ENCODE measurements at places on chromosomes 5 and 9.

DNA sequence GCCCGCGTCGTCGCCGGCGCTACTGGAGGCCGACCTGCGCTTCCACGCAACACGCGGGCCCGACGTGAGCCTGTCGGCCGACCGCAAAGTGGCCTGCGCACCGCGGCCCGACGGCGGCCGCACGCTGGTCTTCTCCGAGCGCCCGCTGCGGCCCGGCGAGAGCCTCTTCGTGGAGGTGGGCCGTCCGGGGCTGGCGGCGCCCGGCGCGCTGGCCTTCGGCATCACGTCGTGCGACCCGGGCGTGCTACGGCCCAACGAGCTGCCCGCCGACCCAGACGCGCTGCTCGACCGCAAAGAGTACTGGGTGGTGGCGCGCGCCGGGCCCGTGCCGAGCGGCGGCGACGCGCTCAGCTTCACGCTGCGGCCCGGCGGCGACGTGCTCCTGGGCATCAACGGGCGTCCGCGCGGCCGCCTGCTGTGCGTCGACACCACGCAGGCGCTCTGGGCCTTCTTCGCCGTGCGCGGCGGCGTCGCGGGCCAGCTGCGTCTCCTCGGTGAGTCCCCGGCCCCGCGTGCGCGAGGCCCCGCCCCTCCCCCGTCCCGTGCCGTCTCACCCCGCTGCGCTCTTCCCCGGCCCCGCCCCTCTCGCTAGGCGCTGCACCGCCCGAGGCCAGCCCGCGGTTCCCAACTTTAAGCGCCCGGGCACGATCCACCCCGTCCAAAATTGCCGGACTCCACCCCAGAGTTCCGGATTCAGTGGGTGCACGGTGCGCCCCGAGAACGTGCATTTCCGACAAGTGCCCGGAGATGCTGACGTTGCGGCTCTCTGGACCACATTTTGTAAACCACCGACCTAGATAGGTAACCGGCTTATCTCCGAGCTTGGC lies 42.8 kb downstream of the NEURL1B start:
- no peak for DNase-seq

- no peak for DNase-seq
Observed at GRCh38 chr9:87494970-87495471, 2.6 kb upstream of the DAPK1 start.

DNA sequence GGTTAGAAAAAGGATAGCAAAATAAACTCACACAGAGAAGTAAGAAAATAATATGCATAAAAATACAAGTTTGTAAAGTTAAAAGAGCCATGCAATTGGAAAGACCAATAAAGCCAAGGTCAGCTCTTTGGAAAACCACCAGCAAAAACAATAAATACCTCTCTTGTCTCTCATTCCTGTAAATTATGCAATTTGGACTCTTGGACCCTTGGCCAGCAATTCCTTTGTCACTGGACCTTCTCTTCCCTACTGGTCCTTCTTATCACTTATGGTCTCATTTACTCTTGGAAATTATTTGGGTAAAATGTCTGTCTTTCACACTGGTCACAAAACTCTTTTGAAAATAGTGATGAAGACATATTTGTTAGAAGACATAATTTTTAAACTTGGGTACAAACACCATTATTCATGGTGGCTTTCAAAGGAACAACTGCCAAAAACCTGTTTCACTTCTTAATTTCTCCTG lies 379.5 kb downstream of the TMEM232 start:
- DNase-seq: no peak

DNA sequence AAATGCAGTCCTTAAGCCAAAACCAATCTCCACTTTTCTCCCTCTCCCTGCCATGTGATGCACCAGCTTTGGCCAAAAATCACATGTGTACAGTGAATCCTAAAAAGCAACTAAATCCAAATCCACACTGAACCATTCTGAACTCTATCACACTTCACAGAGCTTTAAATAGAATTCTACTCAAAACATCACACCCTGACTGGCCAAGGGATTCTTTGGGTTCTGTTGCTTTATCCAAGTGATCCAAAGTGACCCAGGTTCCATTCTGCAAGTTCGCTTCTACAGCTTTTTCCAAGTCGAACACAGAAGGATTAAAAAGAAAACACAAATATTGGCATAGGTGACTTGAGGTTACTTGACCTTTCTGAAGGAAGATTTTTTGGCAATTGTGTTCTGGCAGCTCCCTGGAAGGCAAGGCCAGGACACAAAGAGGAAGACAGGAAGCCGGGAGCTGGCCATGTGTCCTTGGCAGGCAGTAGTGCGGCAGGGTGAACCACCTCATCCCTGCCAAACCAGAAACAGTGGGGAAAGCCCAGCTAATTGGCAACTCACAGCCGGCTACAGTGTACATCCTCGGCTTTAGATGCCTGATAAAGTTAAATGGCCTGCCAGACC lies 115.0 kb downstream of the NFIB start:
- no peak for DNase-seq

DNA sequence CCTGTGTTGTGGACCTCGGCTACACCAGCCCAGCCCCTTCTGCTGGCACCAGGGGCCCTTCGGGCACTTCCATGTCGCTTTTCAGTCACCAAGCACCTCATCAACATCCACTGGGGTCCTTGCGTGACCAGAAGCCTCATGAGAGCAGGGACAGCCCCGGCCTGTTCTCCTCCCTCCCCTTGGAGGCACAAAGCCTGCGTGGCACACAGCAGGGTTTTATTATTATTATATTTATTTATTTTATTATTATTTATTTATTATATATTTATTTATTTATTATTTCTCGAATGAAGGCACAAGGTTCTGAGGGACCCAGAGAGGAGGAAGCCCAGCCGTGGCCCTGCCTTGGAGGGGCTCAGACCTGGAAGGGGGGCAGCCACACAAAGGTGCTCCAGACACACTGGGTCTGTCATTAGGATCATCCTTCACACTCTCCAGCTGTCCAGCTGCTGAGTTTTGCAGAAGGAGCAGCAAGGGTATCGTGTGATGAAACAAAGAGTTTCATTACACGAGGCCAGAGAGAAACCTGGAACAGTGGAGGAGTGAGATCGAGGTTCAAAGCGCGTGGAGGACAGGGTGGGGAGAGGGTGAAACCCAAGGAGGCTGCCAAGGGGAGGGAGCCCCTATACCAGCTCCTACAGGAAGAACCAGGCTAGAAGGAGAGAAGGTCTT lies 5.2 kb downstream of the VAV2 start:
- peak; percentile 50 for DNase-seq

- DNase-seq: no peak
Observed at GRCh38 chr9:113934167-113934828, 58.2 kb downstream of the ZNF618 start.

- no peak for DNase-seq
Observed at GRCh38 chr9:107613321-107613720, 123.8 kb upstream of the KLF4 start.

- no peak for DNase-seq
Observed at GRCh38 chr5:82624062-82624461, 345.9 kb upstream of the RPS23 start.

GRCh38 chr9:114003758-114004157 lies 74.3 kb downstream of the AMBP start:
- DNase-seq: no peak

- no peak for DNase-seq
Observed at GRCh38 chr5:157471709-157472108, 11.7 kb downstream of the NIPAL4 start.

DNA sequence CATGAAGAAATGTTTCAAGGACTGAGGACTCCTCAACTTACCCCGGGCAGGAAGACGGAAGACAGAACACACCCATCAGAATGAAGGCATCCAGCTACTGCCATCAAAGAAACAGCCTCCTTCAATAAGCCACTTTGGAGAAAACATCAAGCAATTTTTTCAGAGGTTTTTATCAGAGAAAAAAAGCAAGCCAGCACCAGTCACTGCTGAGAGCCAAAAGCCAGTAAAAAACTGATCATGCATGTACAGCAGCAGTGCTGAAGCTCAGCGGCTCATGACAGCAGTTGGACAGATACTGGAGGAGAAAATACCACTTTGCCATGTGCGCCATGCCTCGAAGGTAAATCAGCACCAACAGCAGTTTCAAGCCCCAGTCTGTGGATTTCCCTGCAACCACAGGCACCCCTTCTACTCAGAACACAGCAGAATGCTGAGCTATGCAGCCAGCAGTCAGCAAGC lies 10.1 kb upstream of the ZNF484 start:
- DNase-seq: no peak

DNA sequence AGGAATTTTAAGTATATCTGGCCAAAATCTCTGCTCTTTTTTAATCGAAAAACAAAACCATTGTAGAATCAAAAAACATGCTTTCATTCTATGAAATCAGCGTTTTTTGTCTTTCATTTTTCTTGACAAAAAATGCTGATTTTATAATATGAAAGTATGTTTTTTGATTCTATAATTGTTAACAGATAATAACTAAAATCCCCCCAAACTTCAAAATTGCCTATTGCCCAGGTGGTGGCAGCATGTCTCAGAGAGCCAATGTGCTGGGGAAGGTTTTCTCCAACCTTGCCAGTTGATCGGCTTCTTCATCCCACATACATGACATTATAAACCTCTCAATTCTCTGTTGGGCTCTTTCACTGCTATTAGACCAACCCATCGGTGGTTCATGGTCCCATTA lies 5.1 kb upstream of the SMIM15 start:
- no peak for DNase-seq

GRCh38 chr9:88973281-88974045 lies 17.8 kb upstream of the S1PR3 start:
- no peak for DNase-seq

DNA sequence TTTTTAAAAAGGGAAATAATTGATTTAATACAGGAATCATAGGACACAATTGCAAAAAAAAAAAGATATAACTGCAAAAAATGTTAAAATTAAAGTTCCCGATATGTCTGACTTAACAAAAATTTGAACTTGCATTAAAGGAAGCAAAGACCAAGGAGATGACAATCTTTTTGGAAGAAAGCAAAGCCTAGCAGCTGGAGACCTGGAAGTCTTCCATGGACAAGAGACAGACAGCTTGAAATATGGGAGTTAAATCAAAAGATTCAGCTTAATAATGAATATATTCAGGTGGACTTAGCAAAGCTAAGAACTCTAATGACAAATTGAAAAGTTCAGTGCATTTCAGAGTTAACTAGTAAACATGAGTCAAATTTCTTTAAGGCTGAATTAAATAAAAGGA lies 568.7 kb upstream of the RGMB start:
- DNase-seq: no peak

DNA sequence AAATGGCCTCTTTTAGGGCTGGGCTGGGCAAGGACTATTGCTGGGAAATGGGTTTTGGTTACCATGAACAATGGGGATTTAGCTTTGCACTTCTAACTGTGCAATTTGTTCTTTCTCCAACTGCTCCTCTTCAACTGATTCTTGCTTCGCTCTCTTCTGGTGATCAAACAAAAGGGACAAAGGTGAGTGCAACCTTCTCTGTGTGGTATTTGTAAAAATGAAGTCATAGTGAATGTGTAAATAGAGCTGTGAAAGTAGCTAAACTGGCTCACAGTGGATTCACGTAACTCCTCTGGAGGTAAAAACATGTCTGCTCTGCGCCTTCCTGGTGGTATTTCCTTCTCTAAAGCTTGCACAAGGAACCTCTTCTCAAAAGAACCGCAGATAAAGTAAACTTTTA lies 20.9 kb upstream of the SPINK14 start:
- DNase-seq: no peak

DNA sequence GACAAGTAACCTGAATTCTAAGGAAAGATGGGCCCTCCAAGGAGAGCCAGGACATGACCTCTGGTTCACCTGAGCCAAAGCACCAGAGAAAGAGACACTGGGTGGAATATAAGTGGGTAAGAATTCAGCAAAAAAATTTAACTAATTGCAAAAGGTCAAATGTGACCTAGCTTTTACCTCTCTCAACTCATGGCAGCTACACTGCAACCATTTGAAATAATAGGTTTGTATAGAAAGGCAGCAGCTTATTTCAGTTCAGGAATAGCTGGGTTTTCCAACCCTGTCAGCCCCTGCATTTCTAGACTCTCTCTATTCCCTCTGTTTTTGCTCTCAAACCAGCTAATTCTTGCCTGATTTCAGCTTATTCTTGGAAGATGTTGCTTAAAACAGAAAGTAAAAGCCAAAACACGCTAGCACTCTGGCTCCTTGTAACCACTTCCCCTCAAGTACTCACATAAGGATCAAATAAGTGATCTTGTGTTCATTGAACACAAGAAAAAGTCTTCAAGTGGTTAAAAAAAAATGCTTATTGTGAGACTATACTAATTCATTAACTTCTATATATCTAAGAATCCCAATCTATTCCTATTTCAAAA lies 101.1 kb upstream of the NR4A3 start:
- DNase-seq: no peak

- DNase-seq: no peak
Observed at GRCh38 chr9:133423216-133423615, 1.0 kb downstream of the ADAMTS13 start.

DNA sequence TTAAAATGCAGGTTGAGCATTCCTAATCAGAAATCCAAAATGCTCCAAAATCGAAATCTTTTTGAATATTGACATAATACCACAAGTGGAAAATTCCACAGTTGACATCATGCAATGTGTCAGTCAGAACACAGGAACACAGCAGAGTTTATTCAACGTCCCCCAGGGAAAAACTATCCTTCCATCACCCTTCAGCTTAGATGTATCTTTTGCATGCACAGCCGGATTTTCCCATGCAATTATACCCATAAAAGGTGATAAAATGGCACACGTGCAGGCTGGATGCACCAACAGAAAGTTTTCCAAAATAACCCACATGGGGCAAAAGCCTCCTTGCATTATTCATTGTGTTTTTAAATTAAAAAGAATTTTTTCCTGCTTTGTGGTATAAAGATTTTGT lies 71.2 kb downstream of the RAB24 start:
- DNase-seq: no peak

- DNase-seq: no peak
Observed at GRCh38 chr5:13659391-13659790, 285.1 kb downstream of the DNAH5 start.

DNA sequence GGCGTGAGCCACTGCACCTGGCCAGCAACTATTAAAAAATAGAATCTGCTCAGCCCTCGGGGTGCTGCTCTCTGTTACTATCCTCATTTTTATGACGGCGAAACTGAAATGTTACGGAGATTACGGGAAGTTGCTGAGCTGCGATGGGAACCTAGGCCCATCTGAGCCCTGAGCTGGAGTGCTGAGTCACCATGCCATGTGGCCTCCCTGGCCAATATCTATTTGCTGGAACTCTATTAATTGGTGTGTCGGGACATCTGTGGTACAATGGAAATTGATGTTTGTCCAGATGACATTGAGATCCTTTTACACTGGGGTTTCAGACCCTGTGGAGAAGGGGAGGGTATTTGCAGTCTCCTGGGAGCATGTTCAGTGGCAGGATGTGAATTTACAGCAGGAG lies 8.1 kb downstream of the PRDM12 start:
- DNase-seq: no peak

GRCh38 chr5:115243412-115243811 lies 19.3 kb downstream of the PGGT1B start:
- no peak for DNase-seq

- no peak for DNase-seq
Observed at GRCh38 chr5:176178789-176179188, 59.4 kb upstream of the SIMC1 start.

DNA sequence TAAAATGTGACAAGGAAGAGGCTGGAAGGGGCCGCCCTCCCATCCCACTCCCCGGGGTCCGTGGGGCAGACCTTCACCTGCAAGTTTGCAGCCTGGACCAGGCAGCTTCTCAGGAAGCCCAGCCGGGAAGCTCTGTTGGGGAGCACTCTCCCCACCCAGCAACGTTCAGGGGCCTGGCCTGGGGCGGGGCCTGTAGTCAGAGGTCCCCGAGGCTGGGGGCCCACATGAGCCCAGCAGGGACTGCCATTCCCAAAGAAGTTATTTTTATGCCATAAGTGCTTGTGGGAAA lies 32.7 kb upstream of the NOTCH1 start:
- DNase-seq: no peak

Measured in chondrocyte (in vitro differentiated cells).